NCI-H1436 (cell line): ENCODE measurements at places on chromosomes 4 and X.
A peak's percentile ranks its signal among the peaks of the same experiment; 100 is the strongest.

GRCh38 chr4:6500481-6501140 lies 28.2 kb upstream of the PPP2R2C start:
- DNase-seq: no peak

DNA sequence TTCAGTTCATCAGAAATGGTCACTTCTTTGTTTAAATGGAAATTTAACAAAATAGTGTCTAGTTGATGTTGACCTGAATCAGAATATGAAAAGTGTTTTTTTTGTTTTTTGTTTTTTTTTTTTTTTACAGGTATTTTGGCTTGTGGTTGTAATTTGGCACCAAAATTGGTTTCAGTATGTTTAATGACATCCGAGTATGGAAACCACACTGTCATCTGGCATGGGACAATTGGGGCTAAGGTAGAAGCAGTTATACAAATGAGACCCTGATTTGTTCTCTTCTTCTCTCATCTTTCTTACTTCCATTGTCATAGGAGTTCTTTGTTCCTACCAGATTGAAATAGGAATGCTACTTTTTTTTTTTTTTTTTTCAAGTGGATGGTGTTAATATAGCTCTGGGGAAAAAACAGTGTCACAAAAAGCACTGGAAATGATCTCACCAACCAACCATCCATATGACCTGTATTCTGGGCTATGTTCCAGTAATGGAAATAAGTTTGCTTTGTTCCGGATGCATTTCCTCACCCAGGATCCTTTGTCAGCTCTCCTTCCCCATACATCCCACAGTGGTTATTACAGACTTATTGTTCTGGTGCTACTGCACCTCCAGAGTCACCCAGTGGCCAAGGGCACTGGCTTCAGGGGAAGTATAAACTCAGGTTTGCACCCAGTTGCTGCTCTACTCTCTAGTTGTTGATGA lies 95.8 kb downstream of the ATXN3L start:
- DNase-seq: no peak

DNA sequence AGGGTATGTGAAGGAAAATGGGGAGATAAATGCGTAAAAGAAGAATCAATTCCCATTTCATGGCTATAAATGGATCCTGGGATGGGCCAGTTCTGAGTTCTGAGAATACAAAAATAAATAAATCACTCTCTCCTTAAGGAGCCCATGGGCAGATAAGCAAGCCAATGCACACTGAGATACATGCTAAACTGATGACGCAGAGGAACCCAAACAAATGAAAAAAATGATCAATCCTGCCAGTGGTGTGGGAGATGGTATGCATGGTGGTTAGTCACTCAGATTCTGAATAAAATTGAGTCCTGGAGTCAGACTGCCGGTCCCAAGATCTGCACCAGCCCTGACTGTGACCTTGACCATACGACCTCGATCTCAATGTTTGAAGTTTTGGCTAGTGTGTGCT lies 59.7 kb downstream of the NEIL3 start:
- no peak for DNase-seq

GRCh38 chr4:14265651-14266050 lies 638.1 kb upstream of the BOD1L1 start:
- no peak for DNase-seq

- DNase-seq: peak; percentile 52
Measured at GRCh38 chrX:133985164-133985966, at the start of gene GPC3. TSS of gene GPC3 (minus strand) at chrX:133985594.

- DNase-seq: no peak
Measured at GRCh38 chr4:40562208-40562607, 67.5 kb downstream of the RBM47 start.

DNA sequence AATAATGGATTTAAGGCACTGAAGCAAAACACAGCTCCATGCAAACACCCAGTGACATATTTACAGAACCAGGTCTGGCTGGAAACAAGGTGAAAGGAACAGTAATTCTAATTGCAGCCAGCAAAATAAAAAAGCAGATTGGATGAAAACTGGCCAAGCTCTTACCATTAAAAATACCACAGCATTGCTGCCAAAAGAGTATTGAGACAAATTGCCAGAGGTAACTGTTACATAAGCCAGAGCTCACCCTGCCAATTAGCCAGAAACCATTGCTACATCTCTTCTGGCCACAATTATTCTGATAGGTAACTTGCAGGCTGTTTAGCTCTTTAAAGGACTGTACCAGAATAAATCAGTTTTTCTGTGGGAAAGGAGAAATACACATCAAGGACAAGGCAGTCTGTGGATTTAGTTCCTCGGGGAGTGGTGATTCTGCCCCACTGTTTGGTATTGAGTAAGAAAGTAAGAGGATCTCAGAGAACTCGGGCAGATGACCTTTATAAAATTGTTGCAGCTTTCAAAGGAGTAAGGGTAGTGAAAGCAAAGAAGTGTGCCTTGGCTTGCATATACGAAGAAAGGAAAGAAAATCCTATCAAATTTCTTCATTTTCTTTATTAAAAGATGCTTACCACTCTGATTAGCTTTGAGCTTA lies 369.5 kb downstream of the PPP3CA start:
- DNase-seq: no peak

DNA sequence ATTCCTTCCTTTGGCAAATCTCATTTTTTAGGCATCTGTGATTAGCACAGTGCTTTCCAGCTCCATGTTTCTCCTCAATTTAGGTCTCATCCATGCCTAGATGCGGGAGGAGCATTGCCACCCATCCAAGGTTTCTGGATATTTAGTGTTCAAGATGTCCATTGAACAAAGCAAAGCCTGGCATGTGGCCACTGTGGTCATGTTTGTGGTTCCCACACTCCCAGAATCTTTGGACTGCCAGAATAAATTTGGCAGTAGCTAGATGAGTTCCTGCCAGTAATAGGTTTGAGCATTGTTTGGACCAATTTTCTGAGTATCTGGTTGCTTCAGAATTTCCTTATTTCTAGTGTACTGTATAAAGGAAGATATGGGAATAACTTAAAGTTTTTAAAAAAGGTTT lies 1124.1 kb downstream of the ADGRL3 start:
- no peak for DNase-seq

DNA sequence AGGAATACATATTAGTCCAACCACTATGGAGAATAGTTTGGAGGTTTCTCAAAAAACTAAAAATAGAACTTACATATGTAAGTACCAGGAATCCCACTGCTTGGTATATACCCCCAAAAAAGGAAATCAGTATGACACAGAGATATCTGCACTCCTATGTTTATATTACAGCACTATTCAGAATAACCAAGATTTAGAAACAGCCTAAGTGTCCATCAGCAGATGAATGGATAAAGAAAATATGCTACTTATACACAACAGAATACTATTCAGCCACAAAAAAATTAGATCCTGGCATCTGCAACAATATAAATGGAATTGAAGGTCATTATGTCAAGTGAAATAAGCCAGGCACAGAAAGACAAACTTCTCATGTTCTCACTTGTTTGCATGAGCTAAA lies 27.5 kb upstream of the ABCG2 start:
- DNase-seq: no peak

DNA sequence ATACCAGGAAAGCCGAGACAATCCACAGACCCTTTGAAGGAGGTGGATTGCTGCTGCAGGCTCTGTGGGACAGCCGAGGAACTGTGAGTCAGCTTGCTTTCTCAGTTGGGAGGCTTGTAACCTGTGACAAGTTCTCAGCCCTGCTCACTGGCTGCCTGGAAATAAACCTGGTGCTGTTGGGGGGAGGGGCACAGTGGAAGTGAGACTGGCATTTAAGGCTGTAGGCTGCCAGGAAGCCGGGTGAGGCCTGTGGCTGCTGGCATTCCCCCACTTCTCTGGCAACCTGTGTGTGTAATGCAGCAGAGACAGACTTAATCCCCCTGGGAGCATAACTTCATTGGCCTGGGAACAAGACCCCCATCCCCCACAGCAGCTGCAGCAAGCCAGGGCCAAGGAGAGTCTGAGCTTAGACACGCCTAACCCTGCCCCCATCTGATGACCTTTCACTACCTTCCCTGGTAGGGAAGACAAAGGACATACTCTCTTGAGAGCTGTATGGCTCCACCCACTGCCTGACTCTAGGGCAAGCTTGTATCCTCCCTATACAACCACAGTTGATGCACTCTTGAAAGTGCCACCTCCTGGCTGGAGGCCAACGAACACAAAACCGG lies 64.1 kb downstream of the ALPK1 start:
- no peak for DNase-seq

DNA sequence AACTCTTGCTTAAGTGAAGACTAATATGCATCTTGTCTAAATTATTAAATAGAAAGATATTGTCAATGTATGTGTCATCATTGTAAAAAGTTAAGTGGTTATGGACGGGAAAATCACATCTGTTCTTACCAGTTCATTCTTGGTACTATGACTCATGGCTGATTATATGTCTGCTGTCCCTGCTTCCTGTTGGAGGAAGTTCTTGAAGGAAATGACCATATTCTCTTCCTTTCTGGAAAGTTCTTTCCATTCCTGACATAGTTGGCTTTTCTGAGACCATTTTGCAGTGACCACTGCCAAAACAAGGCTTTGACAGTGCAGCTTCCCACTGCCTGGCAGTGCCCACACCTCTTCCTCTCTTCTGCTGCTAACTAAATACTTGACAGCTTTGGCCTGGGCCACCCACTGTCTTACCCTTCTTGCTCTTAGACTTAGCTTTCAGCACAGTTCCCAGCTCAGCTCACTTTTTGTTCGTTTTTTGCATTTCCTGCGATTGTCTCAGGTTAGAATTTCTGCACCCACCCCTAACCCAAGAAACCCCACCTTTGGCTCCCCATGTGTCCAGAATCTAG lies 13.2 kb upstream of the CLDN24 start:
- DNase-seq: no peak

DNA sequence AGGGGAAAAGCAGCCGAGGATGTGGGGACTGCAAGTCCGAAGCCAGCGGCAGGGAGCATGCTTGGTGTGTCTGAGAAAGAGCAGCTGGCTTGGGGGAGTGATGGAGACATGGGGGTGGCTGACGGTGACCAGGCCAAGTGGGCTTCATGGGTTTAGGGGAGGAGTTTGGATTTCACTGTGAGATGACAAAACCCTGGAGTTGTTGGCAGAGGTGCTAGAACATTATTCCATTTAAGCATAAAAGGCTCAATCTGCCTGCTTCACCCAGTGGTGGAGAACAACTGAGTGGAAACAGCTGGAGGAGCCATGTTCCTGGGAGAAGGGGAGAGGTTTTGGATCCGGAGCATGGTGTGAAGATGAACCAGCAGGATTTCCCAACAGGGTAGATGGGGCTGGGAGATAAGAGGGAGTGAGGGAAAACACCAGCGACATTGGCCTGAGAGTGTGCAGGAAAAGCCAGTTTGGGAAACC lies 318.0 kb upstream of the TAPT1 start:
- DNase-seq: no peak

DNA sequence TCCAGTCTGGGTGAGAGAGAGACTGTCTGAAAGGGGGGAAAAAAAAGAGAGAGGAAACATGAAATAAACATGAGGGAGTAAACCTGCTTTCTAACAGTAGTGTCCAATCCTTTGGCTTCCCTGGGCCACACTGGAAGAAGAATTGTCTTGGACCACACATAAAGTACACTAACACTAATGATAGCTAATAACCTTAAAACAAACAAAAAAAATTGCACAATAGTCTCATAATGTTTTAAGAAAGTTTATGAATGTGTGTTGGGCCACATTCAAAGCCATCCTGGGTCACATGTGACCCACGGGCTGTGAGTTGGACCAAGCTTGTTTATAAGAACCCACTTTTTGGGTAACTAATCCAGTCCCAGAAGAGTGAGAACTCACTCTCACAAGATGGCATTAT lies 30.3 kb downstream of the PDS5A start:
- DNase-seq: no peak

- no peak for DNase-seq
Measured at GRCh38 chr4:26308568-26308967, 12.2 kb upstream of the RBPJ start.
